Left renal cortex interstitium (tissue), 4 donors: ENCODE measurements at places on chromosomes 3 and 15. TPM values are rescaled to one million over a fixed set of nuclear protein-coding genes. Genes with fewer than 3 reads are reported as not detected.

The FGF12 gene
- 7.0 TPM for polyA plus RNA-seq

The FANCI gene
- polyA plus RNA-seq, result 43.0 TPM

The THOC7 gene
- 76.2 TPM for polyA plus RNA-seq

The SEMA6D gene
- polyA plus RNA-seq, result 31.0 TPM

The SNTN gene
- not detected for polyA plus RNA-seq

The TNNC1 gene
- 4.8 TPM for polyA plus RNA-seq

The FETUB gene
- 0.48 TPM for polyA plus RNA-seq

The CMTM8 gene
- polyA plus RNA-seq, result 10.0 TPM

The TM4SF18 gene
- polyA plus RNA-seq, result 24.4 TPM

The HDC gene
- polyA plus RNA-seq, result 0.33 TPM

The GPD1L gene
- 21.8 TPM for polyA plus RNA-seq

The TGM4 gene
- 0.13 TPM for polyA plus RNA-seq

DNA sequence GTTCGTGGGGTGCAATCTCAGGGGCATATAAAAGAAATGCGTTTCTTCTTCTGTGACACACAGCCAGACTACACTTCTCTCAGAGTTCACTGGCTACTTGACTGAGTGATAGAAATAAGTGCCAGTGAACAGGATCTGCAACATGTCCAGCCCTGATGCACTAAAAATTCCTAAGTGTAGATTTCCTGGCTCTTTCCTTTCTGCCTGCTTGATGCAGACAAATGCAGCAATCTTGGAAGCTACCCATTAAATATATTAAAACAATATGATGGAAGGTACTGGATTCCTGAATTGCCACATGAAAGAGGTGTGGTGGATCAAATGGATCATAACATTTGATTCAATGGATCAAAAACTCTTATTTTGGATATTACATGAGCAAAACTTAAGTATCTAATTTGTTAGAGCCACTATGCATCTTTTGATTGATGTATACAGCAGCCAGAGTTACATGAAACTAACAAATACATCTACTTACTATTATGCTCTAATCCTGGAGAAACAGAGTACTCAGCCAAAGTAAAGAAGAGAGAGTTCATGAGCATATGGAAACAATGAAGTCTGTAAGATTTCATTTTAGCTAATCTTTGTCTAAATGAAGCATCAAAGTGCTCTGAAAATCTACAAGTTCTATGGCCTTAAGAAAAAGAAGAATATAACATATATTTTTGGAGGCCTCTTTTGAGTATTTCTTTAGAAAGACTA lies 222.6 kb downstream of the ZNF385D start:
- no peak for DNase-seq

DNA sequence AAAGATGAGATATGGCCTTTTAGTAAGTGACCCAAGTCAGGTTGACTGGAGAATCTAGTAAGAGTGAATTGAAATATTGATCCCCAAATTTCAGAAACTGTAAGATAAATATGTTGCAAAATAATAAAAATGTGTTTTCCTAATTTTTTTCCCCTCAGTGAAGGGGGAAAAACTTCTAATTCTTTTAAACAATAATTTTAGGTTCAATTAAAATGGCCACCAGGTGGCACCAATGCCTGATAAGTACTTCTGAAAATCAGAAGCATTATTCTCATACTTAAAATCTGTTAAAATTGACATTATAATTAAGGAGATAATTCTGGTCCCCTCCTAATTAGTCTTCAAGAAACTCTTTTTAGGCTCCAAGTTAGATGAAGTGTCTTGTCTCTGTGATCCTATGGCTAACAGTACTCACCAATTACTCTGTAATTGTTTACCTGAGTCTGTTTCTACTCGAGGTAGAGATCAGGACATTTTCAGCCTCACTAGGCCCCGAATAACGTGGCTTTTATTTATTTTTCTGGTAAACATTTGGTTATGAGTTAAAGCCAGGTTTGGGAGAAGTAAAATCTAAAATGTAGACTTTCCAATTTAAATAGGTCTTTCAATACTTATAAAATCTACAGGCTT lies 52.6 kb downstream of the NMD3 start:
- DNase-seq, result no peak

DNA sequence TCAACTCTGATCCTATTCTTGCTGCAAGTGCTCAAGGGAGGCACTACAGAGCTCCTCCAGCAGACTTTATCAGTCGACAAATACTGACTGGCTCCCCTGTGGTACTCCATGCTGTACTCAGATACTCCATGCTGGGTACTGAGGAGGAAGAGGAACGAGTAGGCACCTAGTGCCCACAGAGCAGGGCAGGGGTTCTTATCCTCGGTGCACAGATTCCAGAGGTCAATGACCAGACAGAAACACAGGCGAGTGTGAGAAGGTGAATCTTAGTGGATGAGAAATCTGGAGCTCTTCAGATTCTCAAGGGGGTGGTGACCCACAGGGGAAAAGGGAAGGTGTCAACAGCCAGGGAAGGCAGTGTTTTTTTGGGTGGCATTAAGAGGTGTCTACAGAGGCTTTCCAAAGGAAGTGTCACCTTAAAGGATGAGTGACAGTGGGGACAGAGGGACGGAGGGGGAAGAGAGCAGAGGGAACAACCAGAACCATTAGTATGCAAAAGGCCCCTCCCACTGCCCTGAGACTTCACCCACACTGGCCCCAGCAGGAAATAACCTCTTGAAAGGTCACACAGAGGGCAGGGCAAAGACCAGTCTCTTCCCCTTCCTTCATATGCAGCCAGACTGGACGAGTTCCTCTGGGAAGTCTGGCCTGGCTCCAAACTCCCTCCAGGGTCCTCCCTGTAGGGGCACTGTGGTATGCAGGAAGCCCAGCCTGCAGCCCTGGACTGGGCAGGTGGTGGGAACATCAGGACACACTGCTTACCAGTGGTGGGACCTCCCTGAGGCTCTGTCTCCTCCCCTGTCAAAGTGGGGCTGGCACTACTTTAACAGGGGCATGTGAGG lies 27.5 kb downstream of the CCDC12 start:
- no peak for DNase-seq

DNA sequence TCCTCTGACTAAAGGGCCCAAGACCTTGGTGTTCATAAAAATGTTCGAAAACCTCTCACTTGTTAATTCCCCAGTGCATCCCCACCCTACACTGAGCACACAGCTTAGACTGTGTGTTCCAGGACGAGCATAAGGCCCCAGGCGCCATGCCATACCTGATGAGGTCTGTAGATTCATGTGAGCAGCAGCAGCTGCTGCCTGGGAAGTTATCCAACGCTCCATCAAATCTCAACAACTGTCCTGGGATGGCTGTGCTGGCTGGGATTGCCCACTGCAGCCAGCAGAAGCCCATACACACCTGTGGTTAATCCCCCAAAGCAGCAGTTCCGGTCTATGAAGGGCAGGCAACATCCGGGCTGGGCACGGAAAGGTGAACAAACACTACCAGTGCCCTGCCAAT lies 391.2 kb downstream of the IL20RB start:
- DNase-seq, result no peak

DNA sequence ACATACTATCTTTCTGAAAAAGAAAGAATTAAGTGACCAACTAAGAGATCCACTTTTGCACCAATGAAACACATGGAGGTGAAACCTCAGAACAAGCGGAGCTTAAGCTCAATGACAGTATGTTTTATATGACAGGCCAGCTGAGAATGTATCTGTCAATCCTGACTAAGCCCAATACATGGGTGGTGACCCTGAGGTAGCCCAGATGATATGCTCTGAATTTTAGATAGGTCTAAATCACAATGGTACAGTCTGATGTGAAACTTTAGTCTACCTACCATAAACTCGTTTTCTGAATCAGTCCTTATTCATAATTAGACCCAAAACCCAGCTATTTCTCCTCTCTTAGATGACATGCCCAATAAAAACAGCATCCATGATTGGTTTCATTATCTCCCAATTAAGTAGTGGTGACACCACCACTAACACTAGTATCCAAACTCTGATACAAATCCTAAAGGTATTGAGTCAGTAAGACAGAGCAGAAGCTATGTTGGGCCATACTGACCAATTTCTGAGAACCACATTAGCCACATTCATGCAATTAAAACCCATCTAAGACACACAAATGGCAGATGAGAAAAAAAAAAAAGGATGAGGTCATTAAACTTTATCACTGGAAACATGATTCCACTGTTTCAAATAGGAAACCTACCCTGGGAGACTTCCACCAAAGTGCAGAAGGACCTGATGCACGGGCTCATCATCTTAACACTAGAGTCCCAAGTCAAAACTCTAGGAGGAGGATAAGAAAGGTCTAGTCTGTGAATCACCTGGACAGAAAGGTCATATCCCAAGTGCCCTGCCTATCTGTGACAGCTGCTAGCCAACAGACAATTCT lies 20.6 kb downstream of the CMTM6 start:
- DNase-seq, result no peak

DNA sequence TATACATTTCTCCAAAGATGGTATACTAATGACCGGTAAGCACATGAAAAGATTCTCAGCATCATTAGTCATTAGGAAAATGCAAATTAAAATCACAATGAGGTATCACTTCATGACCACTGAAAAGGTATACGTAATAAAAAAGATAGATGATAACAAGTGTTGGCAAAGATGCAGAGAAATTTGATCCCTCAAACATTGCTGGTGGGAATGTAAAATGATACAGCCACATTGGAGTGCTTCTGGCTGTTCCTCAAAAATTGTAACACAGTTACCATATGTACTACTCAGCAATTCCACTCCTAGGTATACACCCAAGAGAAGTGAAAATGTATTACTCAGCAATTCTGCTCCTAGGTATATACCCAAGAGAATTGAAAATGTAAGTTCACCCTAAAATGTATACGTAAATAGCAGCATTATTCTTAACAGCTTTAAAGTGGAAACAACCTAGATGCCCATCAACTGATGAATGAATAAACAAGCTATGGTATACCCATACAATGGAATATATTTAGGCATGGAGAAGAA lies 25.0 kb upstream of the KY start:
- DNase-seq, result no peak

- no peak for DNase-seq
Observed at GRCh38 chr3:143571548-143571947, 276.7 kb downstream of the SLC9A9 start.

- DNase-seq, result no peak
Observed at GRCh38 chr3:107775974-107776373, 253.2 kb downstream of the BBX start.

- no peak for DNase-seq
Observed at GRCh38 chr3:157042226-157042625, 117.7 kb downstream of the CCNL1 start.

DNA sequence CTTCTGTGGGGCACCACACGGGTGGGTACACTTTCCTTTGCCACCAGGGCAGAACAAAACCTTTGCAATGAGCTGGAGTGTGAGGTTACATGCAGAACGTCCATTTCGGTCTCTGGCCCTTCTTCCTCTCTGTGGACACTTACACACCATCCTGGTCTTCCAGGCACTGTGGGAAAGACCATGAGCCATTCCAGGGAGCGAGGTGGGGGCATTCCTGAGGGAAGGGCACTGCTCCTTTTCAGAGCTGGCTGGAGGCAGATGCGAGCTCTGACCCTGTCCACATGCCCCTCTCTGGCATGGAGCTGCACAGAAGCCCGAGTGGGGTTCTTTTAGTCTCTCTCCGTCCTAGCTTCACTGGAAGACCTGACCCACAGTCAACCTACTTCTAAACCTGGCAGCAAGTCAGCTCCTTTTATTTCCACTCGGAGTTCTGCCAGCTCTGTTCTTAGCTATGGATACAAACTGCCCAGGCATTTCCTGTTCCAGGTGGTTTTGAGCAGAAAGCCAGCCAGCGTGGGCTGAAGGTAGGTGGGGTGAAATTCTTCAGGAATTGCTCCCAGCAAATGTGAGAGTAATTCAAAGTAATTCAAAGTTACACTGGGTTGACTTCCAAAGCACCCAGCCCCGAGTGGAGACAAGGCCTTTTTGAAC lies 281.4 kb downstream of the ADAMTS17 start:
- DNase-seq, result no peak

DNA sequence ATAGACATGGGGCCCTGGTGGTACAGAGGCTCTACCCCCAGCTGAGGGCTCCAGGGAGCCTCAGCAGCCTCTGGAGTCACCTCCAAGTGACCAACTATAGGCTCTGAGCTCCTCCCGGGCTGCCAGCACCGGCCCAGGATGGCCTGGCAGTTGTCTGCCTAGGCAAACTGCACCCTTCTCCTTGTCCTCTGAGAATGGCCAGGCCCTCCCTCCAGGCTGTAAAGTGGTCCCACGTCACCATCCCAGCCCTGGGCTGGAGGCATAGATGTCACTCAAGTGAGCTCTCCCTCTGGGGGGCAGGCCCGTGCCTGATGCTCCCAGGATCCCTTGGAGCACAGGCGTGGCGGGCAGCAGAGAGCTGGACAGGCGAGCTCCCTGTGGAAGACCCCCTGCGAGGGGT lies 120.1 kb downstream of the SEC22A start:
- DNase-seq, result no peak

- DNase-seq, result no peak
Observed at GRCh38 chr3:58824777-58825176, 158.2 kb upstream of the FAM3D start.

DNA sequence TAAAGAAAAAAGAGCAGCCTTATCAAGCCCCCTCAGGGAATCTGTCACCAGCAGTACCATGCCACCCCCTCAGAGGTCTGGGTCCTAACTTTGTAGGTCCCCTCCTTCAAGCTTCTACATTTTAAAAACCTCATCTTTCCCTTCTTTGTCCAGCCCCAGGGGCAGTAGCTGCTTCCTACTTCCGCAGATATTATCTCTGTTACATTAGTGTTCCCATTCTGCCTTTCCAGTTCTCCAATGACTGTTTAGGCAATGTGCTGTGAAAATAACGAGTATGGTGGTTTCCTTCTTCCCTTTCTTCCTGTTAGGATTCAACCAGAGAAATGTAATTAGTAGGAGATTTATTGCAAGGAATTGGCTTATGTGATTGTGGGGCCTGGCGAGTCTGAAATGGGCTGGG lies 126.1 kb upstream of the TNIK start:
- no peak for DNase-seq

GRCh38 chr3:11555881-11556633 lies 87.7 kb downstream of the VGLL4 start:
- no peak for DNase-seq

DNA sequence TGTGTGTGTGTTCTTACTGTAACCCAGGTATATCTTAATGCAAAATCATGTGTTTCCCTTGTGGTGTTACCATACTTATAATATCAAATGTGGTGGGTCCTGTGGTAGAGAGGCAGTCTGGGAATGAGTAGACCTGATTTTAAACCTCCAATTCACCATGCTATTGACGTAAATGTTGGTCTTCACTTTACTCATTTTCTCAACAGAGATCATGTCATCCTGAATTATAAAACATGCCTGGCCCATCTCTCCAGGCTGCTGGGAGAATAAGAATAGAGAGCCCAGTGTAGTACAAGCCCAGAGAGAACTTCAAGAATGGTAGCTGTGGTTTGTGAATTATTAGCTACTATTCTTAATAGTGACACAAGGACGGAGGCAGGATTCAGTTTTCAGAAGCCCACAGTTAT lies 88.1 kb downstream of the MBNL1 start:
- DNase-seq, result no peak

DNA sequence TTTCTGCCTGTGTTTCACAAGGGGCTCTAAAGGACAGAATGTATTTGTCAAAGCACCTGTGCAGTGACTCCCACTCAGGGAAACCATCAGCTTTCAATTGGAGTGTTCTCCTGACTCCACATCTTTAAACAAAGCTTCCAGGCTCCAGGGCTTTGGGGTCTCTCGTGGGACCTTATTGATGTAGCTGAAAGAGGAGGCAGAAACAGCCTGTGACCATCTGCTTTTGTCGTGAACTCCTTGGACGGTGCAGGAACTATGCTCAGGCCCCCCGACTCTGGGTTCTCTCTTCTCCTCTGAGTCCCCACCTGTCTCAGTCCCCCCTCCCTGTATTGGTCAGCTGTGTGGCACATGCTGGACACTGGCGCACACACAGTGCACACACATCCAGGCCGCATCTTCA lies 486.8 kb downstream of the GABRG3 start:
- no peak for DNase-seq

- no peak for DNase-seq
Observed at GRCh38 chr3:37984596-37984995, 6.0 kb upstream of the VILL start.
